ENCODE measurements at places on chromosomes 12 and 14.
A peak's percentile ranks its signal among the peaks of the same experiment; 100 is the strongest.

- no peak for DNase-seq
Measured at GRCh38 chr12:14258575-14258940, 106.9 kb upstream of the ATF7IP start.

GRCh38 chr12:113658006-113658655 is 186.5 kb upstream of the LHX5 start:
- DNase-seq = no peak

DNA sequence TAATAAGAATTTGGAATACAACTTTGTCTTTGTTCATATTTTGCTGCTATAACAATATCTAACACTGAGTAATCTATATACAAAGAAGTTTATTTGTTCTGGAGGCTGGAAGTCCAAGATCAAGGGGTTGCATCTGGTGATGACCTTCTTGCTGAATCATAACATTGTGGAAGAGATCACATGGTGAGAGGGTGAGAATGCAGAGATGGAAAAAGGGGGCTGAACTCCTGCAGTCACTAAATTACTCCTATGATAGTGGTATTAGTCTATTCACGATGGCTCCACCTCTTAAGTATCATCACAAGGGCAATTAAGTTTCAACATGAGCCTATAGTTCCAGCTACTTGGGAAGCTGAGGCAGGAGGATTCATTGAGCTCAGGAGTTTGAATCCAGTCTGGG is 4.5 kb upstream of the AKAP6 start:
- no peak for DNase-seq

GRCh38 chr12:76546889-76547288 is 12.7 kb downstream of the OSBPL8 start:
- no peak for DNase-seq

GRCh38 chr12:116563262-116563661 is 4.1 kb downstream of the MAP1LC3B2 start:
- DNase-seq = no peak

- no peak for DNase-seq
Measured at GRCh38 chr12:15788233-15789219, 662 bp downstream of the EPS8 start.

GRCh38 chr12:9625019-9625418 is 17.3 kb upstream of the KLRB1 start:
- DNase-seq = no peak

DNA sequence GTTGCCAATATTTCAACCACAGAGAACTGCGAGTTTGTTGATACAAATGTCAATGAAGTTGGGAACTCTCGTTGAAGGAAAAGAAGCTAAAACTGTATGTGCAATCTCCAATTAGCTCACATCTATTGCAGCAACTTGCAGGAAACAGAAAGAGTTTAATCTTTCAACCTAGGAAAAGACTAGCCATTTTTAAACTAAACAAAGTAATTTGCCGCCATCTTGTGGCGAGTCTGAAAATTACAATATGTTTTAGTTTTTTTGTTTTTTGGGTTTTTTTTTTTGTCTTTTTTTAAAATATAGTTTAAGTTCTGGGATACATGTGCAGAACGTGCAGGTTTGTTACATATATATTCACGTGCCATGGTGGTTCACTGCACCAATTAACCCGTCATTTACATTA is 131.2 kb upstream of the FOXG1 start:
- DNase-seq = peak; percentile 4

- DNase-seq = peak; percentile 29
Measured at GRCh38 chr14:54420478-54421142, 20.6 kb downstream of the CNIH1 start.

DNA sequence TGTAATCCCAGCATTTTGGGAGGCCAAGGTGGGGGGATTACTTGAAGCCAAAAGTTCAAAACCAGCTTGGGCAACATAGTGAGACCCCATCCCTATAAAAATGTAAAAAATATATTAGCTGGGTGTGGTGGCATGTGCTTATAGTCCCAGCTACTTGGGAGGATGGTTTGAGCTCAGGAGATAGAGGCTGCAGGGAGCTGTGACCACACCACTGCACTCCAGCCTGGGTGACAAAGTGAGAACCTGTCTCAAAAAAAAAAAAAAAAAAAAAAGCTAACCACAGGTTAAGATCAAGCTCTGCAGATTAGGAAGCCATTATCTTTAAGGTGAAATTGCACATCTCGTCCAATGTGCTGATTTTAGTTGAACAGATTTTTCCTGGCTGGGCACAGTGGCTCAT is 23.7 kb upstream of the CERS5 start:
- no peak for DNase-seq
